Thyroid gland (tissue), 4 donors: ENCODE measurements at places on chromosomes 7 and 10. TPM values are rescaled to one million over a fixed set of nuclear protein-coding genes. Genes with fewer than 3 reads are reported as not detected.
A peak's percentile ranks its signal among the peaks of the same experiment; 100 is the strongest.

LAMB1 gene
- total RNA-seq = 104 TPM

DNAH11 gene
- 11.9 TPM for total RNA-seq

EIF3B gene
- total RNA-seq = 121 TPM

GRCh38 chr7:42090806-42091205 lies 146.2 kb downstream of the GLI3 start:
- H3K36me3 ChIP-seq = no peaks in the 10 kb centered on the region
- H3K27ac ChIP-seq = peak overlapping the region; percentile 76
- H3K4me3 ChIP-seq = no peak overlapping the region

GRCh38 chr7:77975672-77976480 lies 177.3 kb downstream of the PHTF2 start:
- H3K4me1 ChIP-seq = no peaks in the 10 kb centered on the region
- no peak overlapping the region for H3K27ac ChIP-seq
- H3K4me3 ChIP-seq = no peak overlapping the region
- no peak for DNase-seq
- H3K27me3 ChIP-seq = no peaks in the 10 kb centered on the region

GRCh38 chr7:131188367-131189339 lies 139.0 kb upstream of the MKLN1 start:
- H3K4me1 ChIP-seq = peaks cover 46% of the 10 kb centered on the region
- no peak overlapping the region for H3K4me3 ChIP-seq
- peak; percentile 37 for DNase-seq

GRCh38 chr7:10022957-10023356 lies 950.7 kb upstream of the PHF14 start:
- H3K4me1 ChIP-seq = no peaks in the 10 kb centered on the region
- DNase-seq = no peak
- H3K4me3 ChIP-seq = no peak overlapping the region
- H3K27me3 ChIP-seq = no peaks in the 10 kb centered on the region
- no peak overlapping the region for H3K27ac ChIP-seq

- H3K36me3 ChIP-seq = no peaks in the 10 kb centered on the region
- H3K27ac ChIP-seq = no peak overlapping the region
- no peak for DNase-seq
- no peaks in the 10 kb centered on the region for H3K4me1 ChIP-seq
- no peak overlapping the region for H3K4me3 ChIP-seq
Observed at GRCh38 chr7:147859486-147859885, 731.1 kb upstream of the C7orf33 start.

- no peak for DNase-seq
- no peaks in the 10 kb centered on the region for H3K27me3 ChIP-seq
- H3K27ac ChIP-seq = no peak overlapping the region
- H3K4me3 ChIP-seq = no peak overlapping the region
- H3K36me3 ChIP-seq = no peaks in the 10 kb centered on the region
Observed at GRCh38 chr10:53808677-53809372, 992.2 kb downstream of the PCDH15 start.

DNA sequence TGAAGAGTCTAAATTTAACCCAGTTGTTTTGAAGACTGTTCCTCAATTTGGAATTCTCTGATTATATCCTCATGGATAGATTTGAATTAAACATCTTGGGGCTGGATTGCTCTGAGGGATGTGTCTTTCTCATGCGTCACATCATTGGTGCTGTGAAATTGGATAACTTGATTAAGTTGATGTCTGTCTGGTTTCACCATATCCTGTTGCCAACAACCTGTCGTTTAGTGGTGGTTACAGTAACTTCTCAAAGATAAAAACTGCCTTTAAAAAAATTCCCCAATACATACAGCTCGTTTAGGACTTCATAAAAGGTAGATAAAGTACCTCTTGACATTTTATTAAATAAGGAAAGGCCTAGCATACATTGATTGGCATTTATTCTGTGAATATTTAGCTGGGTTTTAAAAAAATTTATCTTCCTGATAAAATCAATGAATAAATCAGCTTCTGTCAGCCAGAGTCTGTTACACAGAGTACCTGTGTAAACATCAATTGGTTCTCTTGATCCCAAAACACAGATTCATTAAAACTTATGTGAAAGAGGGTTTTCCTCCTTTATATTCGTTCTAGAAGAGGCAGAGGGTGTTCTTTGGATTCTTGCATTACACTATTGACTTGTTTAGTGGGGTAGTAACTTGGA lies 10.5 kb downstream of the CRCP start:
- H3K4me3 ChIP-seq = no peak overlapping the region
- peaks cover 37% of the 10 kb centered on the region for H3K4me1 ChIP-seq
- DNase-seq = no peak
